ENCODE measurements at places on chromosomes 16 and 17. TPM values are rescaled to one million over a fixed set of nuclear protein-coding genes. Genes with fewer than 3 reads are reported as not detected.

DNA sequence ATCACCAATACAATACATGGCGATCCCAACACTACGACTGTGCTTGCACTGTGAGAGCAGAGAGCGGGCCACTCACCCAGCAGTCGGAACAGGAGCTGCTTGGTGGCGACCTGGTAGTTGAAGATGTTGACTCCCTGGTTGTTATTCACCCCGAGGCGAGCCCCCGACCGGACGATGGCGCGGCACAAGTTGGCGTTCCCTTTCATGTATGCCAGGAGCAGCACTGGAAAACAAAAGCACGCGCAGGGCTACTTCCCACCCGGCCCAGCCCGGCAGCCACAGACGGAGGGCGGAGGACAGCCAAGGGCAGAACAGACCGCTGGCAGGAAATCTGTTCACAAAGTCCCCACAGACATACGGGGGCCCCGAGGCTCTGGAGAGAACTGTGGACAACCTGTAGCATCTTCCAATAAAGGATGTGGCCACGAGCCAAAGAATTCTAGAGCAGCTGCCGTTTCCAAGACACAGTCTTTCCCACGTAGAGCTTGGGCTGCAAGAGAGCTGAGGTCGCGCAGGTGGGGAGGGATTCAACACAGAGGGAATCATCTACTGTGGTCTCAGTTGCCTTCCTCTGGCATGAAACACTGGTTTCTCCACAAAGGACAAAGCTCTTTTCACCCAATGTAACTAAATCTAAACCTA, 27.8 kb downstream of the CYB5D2 start:
- no peak for DNase-seq

Gene RAB11FIP4
- total RNA-seq, result 36.0 TPM

DNA sequence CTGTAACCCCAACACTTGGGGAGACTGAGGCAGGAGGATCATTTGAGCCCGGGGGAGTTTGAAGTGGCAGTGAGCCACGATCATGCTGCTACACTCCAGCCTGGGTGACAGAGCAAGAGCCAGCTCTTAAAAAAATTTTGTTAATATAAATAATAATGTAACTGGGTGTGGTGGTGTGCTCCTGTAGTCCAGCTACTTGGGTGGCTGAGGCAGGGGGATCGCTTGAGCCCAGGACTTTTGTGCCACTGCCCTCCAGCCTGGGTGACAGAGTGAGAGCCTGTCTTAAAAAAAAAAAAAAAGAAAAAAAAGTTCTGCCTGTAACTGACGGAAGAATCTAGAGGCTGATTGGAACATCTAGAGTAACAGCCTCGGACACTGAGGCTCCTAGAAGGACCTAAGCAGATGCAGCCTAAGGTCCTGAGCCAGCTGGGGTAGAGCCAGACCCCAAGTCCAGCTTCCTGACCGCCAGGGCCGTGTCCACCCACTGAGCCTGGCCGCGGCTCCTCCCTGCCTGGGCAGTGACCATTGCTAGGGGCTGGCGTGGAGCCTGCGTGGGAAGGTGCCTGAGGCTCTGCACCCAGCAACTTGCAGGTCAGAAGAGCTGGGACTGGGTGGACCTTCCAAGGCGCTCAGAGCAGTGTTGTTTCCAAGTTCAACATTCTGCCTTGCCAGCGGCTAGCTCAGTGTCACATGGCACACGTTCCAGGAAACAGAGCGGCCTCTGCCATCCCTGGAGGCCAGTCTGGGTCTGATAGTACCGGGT, 209.4 kb upstream of the CIBAR2 start:
- no peak for DNase-seq

- no peak for DNase-seq
These were observed 83.2 kb downstream of the NTN1 start for GRCh38 chr17:9104370-9105041.

Gene ICAM2
- 51.3 TPM for total RNA-seq

Gene NAT9
- total RNA-seq, result 30.7 TPM

DNA sequence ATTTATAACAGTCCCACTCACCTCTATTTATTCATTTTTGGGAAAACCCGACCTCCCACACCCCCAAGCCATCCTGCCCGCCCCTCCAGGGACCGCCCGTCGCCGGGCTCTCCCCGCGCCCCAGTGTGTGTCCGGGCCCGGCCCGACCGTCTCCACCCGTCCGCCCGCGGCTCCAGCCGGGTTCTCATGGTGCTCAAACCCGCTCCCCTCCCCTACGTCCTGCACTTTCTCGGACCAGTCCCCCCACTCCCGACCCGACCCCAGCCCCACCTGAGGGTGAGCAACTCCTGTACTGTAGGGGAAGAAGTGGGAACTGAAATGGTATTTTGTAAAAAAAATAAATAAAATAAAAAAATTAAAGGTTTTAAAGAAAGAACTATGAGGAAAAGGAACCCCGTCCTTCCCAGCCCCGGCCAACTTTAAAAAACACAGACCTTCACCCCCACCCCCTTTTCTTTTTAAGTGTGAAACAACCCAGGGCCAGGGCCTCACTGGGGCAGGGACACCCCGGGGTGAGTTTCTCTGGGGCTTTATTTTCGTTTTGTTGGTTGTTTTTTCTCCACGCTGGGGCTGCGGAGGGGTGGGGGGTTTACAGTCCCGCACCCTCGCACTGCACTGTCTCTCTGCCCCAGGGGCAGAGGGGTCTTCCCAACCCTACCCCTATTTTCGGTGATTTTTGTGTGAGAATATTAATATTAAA, 638 bp upstream of the TMEM88 start:
- no peak for DNase-seq

DNA sequence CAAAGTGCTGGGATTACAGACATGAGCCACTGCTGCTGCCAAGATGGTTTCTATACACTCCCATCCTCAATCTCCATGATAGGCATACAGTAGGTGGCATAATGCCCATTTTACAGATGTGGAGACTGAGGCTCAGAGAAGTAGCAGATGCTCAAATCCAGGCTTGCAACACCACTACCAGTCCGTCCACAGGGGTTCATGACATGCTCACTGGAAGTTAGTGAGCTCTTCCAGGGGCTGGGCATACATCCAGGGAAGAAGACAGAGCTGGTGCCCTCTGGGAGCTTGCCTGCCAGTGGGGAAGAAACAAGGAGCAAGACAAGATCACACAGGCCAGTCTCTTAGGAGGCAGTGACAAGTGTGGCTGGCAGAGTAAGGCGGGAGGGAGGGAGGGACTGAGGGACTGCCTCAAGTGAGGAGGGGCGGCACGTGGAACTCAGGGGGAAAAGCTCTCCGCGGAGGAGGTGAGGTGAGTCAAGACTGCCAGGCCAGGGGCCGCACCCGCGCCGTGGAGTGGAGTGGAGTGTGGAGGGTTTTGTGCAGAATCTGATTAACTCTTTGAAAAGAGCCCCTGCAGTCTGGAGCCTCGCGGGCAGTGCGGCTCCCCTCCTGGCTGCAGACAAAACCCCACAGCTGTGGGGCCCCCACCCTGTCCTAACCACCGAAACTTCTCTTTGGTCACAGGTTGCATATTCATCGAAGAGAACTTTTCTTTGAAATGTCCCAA, 27.9 kb downstream of the SREBF1 start:
- DNase-seq, result peak; percentile 58

GRCh38 chr17:954431-955164, 25.0 kb downstream of the NXN start:
- DNase-seq, result no peak

DNA sequence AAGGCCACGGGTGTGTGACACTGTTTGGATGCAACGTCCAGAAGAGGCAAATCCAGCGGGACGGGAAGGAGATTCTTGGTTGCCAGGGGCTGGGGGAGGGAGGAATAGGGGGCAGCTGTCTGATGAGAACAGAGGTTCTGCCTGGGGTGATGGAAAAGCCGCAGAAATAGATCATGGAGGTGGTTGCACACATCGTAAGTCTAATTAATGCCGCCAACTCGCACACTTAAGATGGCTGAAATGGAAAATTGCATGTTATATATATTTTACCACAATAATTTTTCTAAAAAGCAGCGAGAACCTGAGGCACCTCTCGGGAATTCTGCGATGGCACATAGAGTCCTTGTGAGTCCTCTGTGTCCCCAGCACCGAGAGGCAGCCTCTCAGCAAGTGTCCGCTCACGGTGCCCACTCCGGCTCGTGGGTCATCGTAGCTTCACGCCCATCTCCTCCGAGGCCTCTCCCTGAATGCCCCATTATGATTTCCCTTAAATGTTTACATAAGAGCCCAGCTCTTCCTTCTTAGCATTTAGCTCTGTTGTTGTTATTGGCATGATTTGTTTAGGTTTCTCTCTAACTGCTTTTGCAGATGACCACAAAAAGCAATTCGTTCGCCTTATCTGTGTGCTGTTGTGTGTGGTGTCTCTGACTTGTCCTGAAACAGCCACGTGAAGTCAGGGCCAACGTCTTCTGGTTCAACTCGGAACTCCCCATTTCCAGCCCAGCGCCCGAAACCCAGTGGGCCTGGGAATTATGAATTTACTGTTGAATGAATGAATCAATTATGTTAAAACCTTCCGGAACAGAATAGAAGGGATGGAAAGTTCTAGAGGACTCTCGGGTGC, 7.7 kb downstream of the WFDC1 start:
- DNase-seq, result no peak

Gene EVI2B
- total RNA-seq, result 49.1 TPM

DNA sequence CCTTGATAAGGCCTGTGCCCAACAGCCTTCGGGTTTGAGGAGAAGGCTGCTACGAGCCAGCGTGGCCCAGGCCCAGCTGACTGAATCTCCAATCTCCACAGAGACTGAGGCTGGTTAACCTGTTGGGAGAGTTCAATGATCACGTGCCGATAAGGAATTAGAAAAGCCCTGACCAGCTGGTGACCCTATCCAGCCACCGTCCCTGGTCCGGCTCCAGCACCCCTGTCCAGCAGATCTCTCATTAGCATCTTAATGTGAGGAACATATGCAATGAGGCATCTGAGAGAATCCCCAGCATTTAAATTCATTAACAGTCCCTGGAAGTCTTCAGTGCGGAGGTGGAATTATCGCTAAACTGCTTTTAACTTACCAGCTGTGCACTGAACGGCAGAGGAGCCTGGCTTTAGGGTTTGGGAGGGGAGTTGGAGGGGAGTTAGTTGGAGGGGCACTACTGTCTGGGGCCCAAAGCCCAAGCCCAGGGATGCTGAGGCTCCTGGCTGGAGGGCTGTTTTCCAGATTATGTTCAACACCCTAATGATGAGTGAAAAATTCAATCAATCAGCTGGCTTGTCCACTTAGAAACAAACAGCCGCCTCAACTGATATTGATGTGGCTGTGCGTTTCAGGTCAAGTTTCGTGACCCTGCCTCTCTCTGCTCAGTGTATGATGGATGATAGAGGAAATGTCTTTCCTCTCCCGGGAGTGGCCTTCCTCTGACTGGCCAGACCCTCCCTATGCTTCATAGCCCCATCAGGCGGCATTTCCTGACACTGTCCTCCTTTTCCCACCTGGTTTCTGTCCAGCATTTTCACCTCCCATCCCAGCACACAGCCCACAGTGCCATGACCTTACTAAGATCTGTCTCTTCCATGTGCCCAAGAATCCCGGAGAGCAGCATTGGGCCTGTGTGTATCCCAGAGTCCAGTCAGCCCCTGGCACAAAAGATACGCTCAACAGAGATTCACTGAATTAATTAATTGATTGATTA, 184.5 kb downstream of the CCT6B start:
- DNase-seq, result no peak

- DNase-seq, result no peak
These were observed 762 bp upstream of the CSF3 start for GRCh38 chr17:40014375-40014980.

- DNase-seq, result no peak
These were observed 60.6 kb upstream of the MARCHF10 start for GRCh38 chr17:62868723-62869122.

GRCh38 chr16:31179219-31179746, 656 bp upstream of the FUS start:
- DNase-seq, result no peak

Gene OTOP2
- total RNA-seq, result not detected

DNA sequence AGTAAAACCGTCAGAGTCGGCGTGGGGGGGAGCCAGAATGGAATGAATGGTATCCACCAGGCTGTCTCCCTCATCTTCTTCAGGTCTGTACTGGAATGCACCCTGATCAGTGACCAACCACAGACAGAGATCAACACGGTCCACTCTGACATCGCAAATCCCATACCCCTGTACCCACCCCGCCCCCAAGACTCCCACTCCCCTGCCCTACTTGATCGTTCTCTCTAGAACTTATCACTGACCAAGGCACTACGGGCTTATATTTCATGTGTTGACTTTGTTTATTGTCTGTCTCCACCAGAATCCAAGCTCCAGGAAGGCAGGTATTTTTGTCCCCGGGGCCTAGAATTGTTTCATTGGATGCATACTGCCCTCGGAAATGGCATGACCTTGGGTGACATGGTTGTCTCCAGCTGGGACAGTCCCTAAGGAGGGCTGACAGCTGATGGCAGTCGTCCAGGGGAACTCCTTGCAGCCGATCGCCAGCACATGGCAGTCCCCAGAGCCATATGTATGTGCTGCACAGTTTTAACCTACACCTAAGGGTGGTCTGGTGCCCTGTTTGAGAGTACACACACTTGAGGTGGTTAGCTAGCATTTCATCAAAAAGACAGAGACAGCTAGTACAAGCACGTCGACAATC, 526 bp upstream of the MFSD6L start:
- no peak for DNase-seq

DNA sequence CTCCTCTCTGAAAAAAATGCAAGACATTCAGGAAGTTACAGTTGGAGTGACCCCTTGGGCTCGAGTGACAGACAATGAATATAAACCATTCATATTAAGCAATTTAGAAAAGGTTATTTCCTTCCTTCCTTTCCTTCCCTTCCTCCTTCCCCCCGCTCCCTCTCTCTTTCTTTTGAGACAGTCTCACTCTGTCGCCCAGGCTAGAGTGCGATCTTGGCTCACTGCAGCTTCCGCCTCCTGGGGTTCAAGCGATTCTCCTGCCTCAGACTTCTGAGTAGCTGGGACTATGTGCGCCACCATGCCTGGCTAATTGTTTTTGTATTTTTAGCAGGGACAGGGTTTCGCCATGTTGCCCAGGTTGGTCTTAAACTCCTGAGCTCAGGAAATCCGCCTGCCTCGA, 13.2 kb downstream of the PSMD12 start:
- no peak for DNase-seq

GRCh38 chr16:83715217-83715920, 92.4 kb upstream of the HSBP1 start:
- DNase-seq, result no peak

- peak; percentile 55 for DNase-seq
These were observed 280.2 kb downstream of the SEC14L1 start for GRCh38 chr17:77420804-77421629.
